Right atrium auricular region (tissue), 2 donors: ENCODE measurements at places on chromosomes 3 and 15. TPM values are rescaled to one million over a fixed set of nuclear protein-coding genes. Genes with fewer than 3 reads are reported as not detected.

Gene PPM1L
- 23.8 TPM for total RNA-seq

DNA sequence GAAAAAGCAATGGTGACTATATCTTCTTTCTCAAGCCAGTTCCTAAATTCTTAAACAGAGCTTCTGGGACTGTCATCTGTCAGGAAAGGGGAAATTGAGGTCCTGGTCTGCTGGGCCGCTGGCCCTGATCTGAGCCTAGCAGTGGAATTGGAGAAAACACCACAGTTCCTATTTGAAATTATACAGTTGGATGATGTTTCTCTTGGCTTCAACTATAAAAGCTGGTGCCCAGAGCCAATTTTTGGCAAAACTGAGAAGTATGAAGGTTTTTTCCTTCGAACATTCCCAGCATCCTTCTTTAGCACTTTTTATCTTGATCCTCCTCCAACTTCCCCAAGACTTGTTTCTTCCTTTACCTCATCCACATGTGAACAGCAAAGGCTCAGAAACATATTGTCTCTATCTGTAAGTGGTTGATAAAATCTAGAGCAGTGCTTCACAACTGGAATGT is 83.9 kb downstream of the CD47 start:
- no peaks in the 10 kb centered on the region for H3K36me3 ChIP-seq
- no peaks in the 10 kb centered on the region for H3K27me3 ChIP-seq
- no peak for DNase-seq
- H3K4me1 ChIP-seq, result peaks cover 32% of the 10 kb centered on the region
- peak overlapping the region; percentile 39 for H3K27ac ChIP-seq
- H3K4me3 ChIP-seq, result no peak overlapping the region

- no peaks in the 10 kb centered on the region for H3K36me3 ChIP-seq
- no peak overlapping the region for H3K27ac ChIP-seq
- no peak overlapping the region for H3K4me3 ChIP-seq
- H3K27me3 ChIP-seq, result no peaks in the 10 kb centered on the region
- H3K4me1 ChIP-seq, result no peaks in the 10 kb centered on the region
These were observed 10.5 kb upstream of the CCK start for GRCh38 chr3:42276141-42277132.

GRCh38 chr3:10574101-10574620 is 68.8 kb upstream of the ATP2B2 start:
- peaks cover 5% of the 10 kb centered on the region for H3K4me1 ChIP-seq
- no peaks in the 10 kb centered on the region for H3K27me3 ChIP-seq
- DNase-seq, result no peak
- no peak overlapping the region for H3K27ac ChIP-seq
- no peaks in the 10 kb centered on the region for H3K36me3 ChIP-seq

GRCh38 chr3:146223401-146224373 is 27.2 kb downstream of the PLSCR4 start:
- no peak overlapping the region for H3K27ac ChIP-seq
- no peak overlapping the region for H3K4me3 ChIP-seq
- no peak for DNase-seq
- no peaks in the 10 kb centered on the region for H3K36me3 ChIP-seq
- no peaks in the 10 kb centered on the region for H3K27me3 ChIP-seq
